ENCODE measurements at places on chromosomes 2 and 18. TPM values are rescaled to one million over a fixed set of nuclear protein-coding genes. Genes with fewer than 3 reads are reported as not detected.

GRCh38 chr2:172489681-172490080 lies 62.3 kb downstream of the ITGA6 start:
- DNase-seq = no peak

The SLC19A3 gene
- total RNA-seq = not detected

DNA sequence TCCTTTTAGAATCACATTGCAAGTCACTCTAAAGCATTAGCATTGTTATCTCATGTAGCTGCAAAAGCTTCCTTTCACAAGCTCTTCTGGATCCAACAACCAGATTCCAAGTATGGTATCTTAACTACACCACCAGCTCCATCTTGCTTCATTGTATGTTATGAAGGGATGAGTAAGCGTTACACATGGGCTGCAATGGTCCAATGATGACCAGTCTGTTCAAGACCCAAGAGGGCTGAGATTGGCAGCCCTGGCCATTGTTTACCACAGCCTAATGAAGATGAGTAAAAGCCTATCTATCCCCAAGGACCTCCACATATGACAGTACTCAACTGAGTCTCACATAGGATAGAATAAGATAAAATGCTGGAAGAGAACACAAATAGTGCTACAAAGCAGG lies 6.3 kb downstream of the CFLAR start:
- no peak for DNase-seq

The PLCL1 gene
- total RNA-seq = 0.07 TPM

DNA sequence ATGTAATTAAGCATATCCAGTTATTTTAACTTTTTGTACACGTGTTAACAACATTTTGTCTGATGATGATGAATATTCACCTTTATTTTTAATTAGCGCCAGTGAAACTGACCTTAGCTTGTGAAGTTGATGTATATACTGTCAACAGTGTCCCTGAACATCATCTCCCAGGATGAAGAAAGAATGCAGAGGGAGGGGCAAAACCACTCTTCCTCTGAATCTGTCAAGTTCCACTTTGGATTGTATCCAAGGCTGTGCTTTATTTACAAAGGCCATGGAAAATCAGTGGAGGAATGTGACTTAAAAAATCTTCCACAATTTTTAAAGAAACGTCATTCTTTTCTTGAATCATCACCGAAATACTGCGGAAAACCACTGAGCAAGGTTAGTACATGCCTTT lies 4.5 kb upstream of the RMDN2 start:
- DNase-seq = no peak

The SLC9A2 gene
- 1.4 TPM for total RNA-seq

DNA sequence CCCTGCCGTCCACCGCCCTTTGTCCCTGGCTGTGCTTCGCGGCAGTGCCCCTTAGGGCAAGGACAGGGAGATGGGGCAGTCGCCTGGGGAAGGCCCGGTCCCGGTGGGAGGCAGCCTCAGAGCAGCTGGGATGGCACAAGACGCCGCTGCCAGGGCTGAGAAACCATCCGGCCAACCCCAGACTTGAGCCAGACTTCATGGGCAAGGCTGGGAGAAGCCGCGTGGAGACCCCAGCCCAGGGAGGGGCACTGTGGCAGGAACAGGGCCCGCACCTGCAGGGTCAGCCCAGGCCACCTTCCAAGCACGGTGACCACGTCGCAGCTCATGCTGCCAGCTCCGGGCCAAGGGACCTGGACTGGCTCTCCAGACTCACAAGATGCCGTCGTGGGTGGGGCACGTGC lies 84.0 kb downstream of the NFATC1 start:
- no peak for DNase-seq

DNA sequence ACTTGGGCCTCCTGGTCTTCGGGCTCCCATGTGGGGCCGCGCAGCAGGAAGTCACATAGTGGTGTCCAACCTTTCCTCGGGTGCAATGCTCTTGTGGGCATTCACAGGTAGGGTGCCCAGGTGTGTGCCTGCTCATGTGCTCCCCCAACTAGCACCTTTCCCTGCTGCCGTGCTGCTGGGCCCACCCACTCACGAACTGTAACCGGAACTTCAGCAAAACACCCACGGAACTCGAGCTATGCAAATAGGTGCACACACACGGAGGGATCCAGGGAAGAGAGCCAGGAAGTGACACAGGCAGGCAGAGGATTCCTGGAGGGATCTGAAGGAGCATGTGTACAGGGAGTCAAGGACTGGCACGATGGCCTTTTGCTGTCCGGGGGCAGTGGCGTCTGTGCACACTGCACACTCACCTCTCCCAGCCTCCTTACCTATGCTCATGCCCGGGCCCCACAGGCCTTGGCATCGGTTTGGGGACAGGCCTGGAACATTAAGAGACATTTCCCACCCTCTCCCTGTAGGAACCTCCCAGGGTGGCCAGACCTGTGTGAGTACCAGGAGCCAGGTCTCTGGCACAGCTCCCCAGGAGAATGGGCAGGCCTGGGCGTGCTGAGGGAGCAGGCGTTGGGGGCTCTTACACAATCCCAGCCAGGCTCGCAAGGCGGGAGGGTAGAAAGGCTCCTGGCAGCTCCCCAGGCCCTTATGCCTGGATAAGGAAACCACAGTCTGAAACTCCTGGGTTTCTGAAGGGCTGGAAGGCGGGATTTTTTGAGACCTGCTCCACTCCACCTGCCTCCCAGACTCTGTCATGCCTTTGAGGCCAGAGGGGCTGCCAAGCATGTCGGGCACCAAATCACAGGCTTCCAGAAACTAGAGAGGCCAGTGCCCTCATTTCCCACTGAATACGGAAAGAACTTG lies 6.6 kb upstream of the PTMA start:
- DNase-seq = no peak

DNA sequence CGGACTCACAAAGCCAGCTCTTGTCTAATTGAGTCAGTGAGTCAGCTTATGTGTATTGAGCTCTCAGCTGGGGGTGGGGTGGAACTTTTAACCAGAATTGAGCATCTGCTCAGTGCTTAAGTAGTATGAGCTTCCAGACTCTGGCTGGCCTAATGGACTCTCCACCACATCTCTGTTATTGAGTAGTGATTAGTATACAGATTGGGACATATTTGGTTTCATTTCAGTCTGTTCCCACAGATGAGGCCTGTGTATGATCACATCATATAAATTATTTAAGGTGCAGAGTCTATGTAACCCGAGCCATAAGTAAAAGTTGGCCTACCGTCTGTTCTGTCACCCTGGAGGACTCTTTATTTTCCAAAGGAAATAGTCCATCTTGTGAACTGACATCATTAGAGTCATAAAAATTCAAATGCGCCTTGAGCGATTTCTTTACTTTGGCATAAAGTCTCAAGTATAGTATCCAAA lies 152.1 kb downstream of the THSD7B start:
- DNase-seq = no peak

DNA sequence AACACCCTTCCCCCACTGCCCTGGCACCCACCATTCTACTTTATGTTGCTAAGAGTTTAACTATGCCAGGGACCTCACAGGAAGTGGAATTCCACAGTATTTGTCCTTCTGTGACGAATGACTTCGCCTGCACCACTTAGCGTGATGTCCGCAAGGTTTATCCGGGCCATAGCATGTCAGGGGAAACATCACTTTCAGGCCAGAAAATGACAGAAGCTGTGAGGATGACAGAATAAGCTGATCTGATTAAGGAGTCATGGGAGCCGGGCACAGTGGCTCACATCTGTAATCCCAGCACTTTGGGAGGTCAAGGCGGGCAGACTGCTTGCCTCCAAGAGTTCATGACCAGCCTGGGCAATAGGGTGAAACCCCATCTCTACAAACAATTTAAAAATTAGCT lies 248.8 kb downstream of the EIPR1 start:
- no peak for DNase-seq

The IL36RN gene
- not detected for total RNA-seq

DNA sequence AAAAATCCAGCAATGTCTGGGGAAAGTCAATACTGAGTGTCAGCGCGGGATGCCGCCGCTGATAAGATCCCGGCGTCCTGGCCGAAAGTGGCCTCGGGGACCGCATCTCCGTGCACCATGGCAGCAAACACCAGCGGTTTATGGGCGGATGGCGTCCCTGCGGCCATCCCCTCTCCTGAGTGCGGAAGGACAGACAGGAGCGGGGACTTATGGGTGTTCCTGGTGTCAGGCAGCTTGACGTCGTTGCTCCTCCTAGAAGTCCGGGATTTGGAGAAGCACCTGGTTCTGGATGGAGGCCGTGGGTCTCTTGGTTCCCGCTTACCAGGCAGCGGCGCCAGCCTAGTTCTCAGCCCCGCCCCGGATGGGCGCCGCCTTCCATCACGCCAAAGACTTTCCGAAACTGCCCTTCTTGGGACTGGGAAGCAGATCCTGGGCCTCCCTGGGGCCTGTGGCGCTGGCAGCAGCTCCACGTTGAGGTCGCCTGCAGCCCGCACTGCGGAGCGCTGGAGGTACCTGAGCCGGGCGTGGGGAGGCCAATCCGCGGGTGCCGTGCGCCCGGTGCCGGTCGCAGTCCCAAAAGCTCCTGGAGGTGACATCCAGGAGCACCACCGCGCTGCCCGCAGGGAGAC lies 119.1 kb downstream of the CCDC74A start:
- no peak for DNase-seq

The DAPL1 gene
- not detected for total RNA-seq

The NDUFS1 gene
- total RNA-seq = 86.6 TPM

- no peak for DNase-seq
Measured at GRCh38 chr2:178976351-178976750, 73.6 kb downstream of the CCDC141 start.

The HOXD12 gene
- 0.27 TPM for total RNA-seq

DNA sequence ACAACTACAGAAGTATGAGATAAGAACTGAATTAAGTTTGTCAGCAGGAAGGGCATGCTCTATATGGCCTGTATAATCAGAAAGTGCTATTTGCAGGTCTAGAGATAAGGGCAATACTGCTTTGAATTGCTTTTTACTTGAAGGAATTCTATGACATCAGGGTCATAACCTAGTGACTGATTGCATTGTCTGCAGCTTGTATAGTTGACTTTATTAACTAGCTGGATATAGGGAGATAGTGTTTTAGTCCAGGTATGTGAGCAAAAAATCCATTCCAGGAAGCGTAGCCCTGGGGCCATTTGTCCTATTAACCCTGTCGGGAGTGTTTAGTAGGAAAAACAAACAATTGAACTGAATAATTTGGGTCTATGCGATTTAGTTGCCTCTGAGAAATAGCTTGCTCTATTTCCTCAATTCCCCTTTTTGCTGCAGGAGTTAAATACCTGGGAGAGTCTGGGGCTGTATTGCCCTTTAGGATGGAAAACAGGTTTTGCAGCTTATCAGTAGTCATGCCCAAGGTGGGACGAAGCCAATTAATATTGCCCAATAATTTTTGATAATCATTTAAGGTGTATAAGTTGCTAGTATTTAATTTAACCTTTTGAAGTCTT lies 30.0 kb downstream of the HTR2B start:
- no peak for DNase-seq

DNA sequence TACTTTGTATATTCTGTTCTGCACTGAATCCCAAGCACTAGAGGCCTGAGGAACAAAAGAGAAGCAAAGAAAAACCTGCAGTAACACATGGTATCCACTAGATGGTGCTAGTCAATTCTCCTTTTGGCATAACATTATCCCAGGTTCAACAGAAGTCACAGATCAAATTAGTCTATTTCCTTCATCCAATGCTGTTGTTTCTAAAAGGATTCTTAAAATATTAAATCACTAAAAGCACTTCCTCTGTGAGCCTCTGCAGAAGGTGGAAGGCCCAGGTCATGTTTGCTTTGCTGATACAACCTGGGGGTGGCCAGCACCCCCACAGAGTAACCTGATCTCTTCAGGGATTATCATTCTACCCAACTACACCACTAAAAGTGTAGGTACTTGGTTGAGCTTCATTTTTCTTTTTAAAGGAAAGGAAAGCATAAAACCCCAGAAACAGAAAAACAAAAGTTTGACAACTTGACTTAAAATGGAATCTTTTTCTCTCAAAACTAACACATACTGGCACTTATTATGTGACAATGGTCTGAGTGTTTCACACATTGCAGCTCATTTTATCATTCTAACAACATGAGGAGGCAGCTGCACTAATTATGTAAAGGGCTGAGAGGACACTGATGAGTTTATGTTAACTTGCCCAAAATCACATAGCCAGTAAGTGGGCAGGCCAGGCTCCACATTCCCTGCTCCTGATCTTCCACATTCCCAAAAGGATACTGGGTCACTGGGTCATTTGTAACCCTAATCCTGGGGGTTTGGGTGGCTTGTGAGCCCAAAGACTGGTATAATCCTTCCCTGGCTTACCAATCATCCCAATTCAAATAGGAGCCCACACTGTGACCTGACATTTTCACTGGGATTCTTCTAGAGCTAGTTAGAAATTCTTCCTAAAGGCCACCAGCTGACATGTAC lies 66.8 kb upstream of the DNER start:
- peak; percentile 12 for DNase-seq

The LOXHD1 gene
- not detected for total RNA-seq

DNA sequence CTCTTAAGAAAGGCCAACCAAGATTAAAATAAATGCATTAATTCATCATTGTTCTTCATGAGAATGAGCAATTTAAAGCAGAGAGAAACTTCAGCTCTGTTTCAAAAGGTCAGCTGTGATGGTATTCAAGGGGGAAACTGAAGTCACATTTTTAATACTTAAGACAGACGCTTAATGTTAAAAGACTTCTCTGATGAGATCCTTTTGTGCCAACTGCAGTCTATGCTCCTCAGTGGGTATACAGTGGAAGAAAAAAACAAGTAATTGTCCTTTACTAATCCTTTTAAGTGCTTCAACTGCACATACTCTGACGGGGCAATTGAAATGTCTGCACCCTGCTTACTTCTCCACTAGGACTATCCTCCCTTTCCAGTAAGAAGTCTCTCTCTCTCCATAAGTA lies 309.7 kb downstream of the GULP1 start:
- DNase-seq = no peak

DNA sequence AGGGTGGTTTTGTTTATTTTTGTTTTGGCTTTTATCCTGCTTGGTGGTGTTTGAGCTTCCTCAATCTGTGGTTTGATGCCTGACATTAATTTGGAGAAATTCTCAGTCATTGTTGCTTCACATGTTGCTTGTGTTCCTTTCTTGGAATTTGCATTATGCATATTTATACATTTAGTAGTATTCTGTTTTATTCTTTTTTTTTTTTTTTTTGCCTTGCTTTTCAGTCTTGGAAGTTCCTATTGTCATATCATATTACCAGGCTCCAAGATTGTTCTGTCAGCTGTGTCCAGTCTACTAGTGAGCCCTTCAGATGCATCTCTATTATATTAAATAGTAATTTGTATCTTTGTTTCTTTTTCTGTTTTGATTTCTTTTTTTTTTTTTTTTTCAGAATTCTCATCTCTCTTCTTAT lies 77.0 kb downstream of the EPC2 start:
- no peak for DNase-seq

GRCh38 chr2:74025971-74026612 lies 41.4 kb downstream of the TET3 start:
- DNase-seq = no peak

DNA sequence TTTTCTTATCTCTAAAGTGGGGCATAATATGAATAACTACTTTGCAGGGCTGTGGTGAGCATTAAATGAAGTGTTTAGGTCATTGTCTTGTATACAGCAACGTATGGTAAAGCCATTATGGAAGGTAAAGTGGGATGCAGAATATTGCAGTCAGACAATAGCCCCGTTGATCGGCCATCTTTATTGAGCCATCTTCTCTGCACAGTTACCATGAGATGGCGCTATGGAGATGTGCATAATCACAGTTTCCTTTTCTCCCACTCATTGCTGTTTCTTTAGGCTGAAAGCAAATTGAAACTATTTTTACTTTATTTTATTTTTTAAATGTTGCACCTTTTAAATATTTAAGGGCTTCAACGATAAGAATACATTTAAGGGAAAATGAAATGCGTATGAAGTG lies 108.9 kb downstream of the THSD7B start:
- DNase-seq = no peak
